ENCODE measurements at places on chromosomes 5 and 9.
A peak's percentile ranks its signal among the peaks of the same experiment; 100 is the strongest.

DNA sequence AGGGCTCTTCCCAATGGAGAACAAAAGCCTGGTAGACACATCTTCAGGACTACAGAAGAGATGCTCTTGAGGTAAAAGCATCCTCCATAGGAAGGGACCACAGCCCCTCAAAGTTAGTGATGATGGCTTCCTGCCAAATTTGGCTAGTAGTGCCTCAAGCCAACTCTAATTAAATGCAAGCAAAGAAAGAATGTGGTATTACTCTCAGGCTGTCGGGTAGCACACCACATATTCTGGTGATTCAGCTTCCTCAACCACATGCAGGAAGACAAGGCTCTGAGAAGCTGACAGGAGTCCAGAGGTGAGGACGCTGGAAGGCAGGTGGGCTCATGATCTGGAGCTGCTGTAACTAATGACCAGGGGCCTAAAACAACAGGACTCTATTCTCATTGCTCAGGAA is 37.2 kb upstream of the S1PR3 start:
- DNase-seq = no peak

- DNase-seq = no peak
These were observed 631.7 kb upstream of the CDH6 start for GRCh38 chr5:30561771-30562170.

DNA sequence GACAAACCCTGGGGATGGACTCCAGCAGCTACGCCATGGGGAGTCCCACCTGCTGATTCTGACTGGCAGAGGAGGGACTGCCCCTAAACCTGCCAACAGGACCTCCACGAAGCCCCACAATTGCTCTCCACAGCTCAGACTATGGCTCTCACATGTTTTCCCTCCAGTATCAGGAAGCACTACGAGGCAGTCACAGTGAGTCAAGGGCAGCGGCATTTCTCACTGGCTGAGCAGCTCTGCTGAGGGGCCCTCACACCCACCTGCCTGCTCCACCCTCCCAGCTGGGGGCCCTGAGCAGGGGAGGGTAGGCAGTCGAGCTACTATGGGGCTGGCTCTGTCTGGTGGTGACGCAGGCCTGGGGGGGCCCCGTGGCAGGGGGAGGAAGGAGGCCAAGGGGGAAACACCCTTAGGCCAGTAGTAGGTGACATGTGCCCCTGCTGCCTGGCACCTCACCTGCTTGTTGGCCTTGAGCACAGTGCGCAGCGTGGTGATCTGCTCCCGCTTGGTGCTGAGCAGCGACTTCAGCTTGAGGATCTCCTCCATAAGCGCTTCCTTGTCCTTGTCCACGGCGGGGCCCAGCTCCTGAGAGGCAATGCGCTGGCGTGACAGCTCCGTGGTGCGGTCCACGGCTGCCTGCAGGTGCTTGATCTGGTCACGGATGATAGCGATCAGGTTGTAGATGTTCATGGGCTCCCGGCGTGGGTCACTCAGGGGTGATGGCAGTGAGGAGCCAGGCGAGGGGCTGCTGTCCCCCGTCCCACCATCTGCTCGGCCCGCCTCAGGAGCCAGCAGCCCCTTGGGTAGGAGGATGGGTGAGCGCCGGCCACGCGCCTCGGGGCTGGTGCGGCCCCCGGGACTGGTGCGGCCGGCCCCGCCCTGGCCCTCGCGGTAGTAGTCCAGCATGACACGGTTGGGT is 46.3 kb downstream of the BICD2 start:
- DNase-seq = peak; percentile 27

DNA sequence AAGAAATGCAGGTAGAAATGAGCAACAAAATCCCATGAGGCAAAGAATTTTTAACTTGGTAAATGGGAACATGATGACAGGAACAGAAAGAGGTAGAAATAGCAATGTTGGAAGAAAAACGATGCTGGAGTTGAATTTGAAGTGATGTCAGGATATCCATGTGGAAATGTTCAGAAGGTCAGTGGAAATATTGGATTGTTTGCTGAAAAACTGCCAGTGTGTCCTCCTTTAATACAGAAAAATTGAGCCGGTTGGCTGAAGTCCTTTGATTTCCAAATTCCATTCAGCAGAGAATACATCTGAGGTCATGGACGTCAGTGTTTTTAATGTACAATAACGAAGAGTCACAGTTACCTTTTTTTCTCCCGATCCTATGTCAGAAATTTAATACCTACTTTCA is 110.0 kb upstream of the DMAC1 start:
- DNase-seq = no peak

DNA sequence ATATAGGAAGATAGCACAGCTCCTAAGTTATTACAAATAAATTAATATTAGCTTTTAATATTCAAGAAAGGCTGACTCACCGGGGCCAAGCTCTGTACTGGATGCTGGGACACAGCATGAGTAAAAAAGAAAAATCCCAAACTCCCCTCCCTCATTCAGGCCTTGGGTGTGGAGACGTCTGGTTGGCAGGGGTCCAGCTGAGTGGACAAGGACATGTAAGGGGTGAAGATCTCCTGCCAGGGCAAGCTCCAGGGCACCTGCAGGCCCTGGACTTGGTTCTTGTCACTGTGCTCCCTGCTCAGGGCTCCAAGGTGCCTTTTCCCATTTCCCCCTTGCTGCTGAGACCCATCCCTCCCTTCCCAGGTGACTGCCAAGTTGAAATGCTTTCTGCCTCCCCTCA is 388.5 kb downstream of the ENC1 start:
- DNase-seq = no peak

GRCh38 chr5:137148159-137148558 is 351.0 kb downstream of the SPOCK1 start:
- no peak for DNase-seq

- no peak for DNase-seq
These were observed 310.6 kb upstream of the MSX2 start for GRCh38 chr5:174413567-174414314.

DNA sequence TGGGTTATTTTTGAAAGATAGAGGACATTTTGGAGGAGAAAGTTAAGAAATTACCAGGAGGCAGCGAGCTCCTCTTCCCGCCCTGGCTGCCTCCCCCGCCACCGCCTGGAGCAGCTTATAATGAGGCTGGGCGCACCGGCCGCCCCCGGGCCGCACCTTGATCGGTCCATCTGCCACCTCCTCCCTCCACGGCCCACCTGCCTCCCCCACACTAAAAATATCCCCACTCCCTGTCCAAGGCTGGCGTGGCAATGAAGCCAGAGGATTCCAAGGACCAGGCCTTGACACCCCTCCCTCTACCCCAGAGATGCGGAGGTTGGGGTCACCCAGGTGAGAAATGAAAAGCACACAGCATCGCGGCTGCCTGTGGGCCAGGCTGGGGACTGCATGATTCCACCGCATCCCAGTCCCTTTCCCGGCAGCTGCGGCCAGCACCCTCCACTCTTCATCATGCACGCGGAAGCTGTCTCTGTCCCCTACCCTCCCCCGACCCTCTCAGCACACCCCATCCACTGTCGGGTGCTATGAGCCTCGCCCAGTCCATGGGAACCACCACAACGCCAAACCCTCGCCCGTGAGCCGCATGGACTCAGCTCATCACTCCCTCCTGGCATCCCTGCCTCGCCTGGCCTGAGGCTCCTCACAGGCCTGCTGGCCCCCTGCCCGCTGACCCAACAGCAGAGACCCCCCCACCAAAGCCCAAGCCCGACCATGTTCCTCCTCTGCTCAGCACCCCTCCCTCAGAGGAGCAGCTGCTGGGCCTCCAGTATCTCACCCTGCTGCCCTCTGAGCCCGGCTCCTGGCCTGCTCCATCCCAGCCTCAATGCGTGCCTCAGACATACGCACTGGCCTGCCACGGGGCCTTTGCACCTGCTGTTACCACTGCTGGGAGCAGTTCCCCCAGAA is 50.0 kb downstream of the SARDH start:
- DNase-seq = no peak

- no peak for DNase-seq
These were observed 41.1 kb upstream of the NEK6 start for GRCh38 chr9:124216474-124217176.

GRCh38 chr9:121280715-121281613 is 13.0 kb downstream of the GSN start:
- no peak for DNase-seq

DNA sequence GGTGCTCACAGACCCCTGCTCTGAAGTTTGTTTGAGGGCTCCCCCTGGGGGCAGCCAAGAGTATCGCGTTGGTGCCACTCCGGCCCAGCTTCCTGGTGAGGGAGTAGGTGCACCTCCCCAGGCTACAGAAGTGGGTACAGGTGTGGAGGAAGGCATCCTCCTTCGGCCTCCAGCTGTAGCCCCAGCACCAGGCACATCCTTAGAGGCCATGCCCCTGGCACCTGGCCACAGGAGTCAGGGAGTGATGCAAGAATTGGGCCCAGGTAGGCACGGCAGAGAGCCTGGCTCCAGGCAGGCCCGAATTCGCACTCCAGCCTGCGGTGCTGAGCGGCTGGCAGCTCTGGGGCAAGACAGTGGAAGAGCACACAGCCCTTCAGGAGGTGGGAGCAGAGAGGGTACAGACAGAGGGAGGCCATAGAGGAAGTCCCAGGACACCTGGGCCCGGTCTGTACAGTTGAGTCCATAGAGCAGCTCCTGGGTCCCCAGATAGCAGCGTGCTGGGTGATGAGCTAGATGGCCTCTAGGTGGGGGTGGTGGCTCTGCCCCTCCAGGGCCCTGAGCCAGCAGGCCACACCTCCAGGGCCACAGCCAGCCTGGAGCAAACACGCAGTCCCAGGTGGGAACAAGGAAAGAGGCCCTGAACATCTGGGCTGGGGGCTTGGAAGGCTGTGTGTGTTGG is 2.4 kb downstream of the SAPCD2 start:
- peak; percentile 84 for DNase-seq

- DNase-seq = no peak
These were observed 113.0 kb downstream of the FRMD3 start for GRCh38 chr9:83425240-83425639.

DNA sequence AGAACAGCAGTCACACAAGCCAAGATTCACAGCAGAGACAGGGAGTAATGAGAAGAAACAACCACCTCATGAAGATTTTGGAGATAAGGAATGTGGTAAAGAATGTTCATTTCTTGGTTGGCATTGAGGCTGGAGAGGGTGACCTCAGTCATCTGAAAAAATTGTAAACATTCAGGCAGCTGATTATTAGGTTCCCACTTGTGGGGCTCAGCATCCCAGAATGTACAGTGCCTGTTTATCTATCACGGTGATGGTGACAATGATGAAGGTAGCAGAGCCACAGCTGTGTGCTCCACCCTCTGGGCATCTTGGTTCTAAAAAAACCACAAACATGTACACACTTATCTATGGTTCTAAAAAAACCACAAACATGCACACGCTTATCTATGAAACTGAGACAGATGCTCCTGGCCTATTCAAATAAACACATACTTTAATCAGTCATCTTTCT is 143.9 kb upstream of the MOCS2 start:
- no peak for DNase-seq

- no peak for DNase-seq
These were observed 47.6 kb upstream of the JAK2 start for GRCh38 chr9:4937446-4937845.

- DNase-seq = no peak
These were observed 237.2 kb upstream of the CTNND2 start for GRCh38 chr5:12141496-12141895.

- no peak for DNase-seq
These were observed 70.3 kb upstream of the CNTLN start for GRCh38 chr9:17064558-17064957.

- no peak for DNase-seq
These were observed 179.3 kb upstream of the FGF10 start for GRCh38 chr5:44568519-44568918.

GRCh38 chr5:181042722-181043121 is 2.7 kb downstream of the BTNL9 start:
- no peak for DNase-seq

GRCh38 chr5:131279204-131279603 is 15.4 kb downstream of the CDC42SE2 start:
- no peak for DNase-seq

GRCh38 chr5:180332051-180332517 is 21.1 kb downstream of the GFPT2 start:
- no peak for DNase-seq

- DNase-seq = no peak
These were observed 102.0 kb downstream of the ZNF462 start for GRCh38 chr9:106964822-106965525.

DNA sequence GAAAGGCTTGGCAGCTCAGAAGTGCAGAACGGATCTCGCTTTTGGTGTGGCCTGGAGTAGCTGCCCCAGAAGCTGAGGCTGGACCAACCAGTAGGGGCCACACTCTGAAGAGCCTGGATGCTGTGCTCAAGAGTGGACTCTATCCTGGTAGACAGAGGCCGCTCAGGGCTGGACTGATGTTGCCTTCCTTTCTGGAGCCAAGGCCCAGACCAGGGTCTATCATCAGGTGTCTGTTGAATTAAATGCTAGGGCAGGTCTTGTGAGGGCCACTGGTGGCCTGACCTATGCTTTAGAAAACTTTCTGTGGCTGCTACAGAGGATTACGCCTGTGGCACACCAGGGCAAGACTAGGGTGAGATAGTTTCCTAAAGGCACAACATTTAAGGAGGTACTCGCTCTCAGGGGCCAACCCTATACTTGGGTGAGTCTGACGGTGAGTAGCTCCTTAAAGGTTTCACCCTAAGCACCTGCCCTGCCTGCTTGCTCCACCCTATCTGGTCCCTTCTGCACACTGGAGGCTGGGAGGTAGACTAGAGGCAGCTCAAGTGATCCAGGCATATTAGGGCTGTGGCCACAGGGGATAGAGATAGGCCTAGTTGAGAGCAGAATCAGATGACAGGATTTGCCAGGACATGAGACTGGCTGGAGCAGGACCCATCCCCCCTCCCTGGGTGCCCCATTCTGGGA is 9.8 kb upstream of the IRF1 start:
- no peak for DNase-seq

Measured in liver (tissue), 10 donors.